ENCODE measurements at places on chromosomes 4 and X.
A peak's percentile ranks its signal among the peaks of the same experiment; 100 is the strongest.

DNA sequence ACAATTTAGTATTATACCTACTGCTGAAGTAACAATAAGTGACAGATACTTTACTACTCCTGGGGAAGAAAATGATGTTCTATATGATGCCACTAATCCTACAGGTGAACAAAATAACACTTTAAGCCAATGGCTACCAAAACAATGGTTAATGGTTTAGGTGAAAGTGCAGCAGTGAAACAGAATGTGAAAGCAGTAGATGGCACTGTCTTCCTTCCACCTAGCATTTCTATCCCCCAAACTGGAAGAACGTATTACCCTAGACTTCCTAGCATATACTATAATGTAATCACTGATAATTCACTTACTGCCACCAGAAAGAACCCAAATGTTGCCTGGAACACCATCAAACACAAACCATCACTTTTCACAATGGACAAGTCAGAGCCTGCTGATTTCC, 18.9 kb upstream of the CABS1 start:
- DNase-seq: no peak

DNA sequence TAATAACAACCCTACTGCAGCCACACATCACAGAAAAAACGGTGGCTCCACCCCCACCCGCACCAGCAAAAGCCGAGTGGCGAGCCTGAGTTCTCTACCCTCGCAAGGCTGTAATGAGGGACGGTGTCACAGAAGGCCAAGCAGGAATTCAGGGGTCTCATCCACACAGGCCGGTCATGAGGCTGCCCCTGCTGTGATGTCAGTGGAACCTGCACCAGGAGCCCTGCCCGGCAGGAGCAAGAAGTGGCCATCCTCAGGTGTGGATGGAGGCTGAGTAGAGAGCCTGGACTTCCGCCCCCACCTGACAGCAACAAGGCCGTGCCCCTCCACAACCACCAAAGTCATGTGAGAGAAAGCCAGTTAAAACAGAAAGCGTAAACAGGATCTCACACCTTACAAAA, 20.6 kb downstream of the LYAR start:
- DNase-seq: no peak

DNA sequence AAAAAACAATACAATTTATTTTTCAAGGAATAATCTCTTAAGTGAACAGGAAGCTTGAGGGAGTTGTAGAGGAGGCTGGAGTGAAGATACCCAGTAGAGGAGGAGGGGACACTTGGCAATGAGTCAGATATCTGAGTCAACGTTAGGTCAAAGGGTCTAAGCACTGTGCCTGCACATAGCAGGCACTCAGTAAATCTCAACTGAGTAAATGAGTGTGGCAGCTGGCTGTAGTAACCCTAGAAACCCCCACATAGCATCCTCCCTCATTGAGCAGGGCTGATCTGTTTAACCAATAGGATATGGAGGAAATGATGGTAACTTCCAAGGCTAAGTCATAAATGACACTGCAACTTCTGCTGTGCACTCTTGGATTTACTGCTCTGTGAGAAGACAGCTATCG, 186.0 kb upstream of the FAM241A start:
- peak; percentile 84 for DNase-seq

DNA sequence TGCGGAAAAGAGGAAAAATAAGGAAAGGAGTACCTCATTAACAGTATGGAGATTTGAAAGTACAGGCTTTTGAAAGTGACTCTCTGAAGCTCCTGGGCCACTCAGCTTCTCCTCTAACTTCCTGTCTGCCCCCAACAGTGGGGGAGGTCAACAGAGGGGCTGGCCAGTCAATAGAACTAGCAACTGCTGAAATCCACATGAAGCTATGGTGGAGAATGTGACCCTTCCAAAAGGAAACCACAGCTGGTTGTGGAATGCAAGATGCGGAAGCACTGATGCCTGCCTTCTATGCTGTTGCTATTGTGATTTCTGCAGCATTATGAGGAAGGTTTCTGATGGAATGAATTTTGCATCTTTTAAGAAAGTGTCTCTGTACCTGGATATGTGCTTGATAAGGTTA, 2.4 kb downstream of the CORIN start:
- DNase-seq: peak; percentile 16

- DNase-seq: peak; percentile 27
These were observed 104.7 kb downstream of the MGST2 start for GRCh38 chr4:139770361-139770760.

DNA sequence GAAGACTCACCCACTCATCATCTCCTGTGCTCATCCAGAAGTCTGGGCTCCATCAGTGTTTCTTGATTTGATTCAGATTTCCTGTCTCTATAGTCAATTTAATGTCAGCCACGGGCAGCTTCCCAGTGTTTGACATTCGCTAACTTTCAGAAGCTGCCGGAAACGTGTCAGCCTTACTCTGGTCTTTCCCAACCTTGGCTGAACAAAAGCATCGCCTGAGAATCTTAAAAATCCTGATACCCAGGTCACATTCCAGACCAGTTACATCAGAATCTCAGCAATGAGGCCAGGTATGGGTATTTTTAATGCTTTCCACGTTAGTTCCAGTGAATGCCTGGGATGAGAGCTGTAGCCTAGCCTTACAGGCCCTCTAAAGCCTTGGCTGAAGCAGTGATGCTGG, 233.8 kb downstream of the FRMPD4 start:
- peak; percentile 81 for DNase-seq

DNA sequence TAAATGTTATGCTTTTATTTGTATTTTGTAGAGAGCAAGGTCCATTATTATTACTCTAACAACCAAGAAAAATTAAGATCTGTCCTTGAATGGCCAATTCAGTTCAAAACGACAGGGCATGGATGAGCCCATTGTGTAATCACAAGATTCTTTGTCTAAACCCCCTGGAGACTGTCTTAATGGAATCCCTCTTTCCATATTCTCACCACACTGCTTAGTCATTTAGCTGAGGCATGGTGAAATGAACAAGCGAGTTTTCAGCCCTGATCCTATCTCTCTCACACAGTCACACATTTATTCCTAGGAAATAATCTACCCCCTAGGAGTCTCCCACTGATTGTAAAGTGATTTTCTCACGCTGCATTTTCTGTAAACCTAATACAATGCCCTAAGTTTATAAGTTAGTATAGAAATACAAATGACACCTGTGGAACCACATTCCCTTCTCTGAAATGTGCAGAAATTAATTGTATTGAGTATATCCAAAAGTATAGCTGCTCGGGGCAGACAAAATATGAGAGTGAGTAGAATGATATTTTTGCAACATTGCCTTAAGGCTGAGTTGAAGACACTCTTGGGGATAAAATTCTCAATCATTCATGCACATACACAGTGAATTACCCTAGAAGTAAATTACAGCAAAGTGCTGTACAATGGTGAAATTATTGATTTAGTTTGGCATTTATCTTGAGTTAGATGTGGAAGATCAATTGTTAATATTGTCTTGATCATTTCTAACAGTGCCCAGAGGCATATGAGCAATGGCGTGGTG, 119.7 kb upstream of the PCDH7 start:
- DNase-seq: no peak

DNA sequence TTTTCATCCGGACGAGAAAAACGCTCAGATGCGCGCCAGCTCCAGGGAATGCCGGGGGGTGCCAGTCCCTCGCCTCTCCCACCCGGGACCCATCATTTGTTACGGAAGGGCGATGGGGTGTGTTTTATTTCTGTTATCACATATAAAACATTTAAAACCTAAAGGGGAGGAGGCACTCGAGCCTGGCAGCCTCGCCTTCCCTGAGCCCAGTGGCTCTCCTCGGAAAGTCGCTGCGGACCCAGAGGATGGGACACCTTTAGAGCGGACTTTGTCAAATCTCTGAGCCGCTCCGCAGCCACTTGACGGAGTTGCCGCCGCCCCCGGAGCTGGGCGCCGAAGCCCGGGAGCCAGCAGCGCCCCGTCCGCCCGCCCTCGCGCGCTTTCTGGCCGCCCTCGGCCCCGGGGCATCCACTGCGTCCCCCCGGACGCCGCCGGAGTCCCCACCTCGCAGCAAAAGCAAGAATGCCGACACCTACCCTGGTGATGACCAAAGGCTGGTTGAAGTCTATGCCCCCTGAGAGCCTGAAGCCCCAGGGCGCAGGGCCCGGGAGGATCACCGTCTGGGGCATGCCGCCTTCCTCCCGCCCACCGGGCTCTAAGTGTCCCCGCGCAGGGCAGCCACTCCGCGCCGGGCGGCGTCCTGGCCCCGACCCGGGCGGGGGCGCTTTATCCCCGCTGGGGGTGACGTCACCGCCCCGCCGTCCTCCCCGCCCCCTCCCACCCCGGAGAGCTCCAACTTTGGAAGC, at the start of gene PDLIM3:
PDLIM3 (minus strand) TSS at position 642 of the 746 bp plus-strand sequence; CDS start at position 569, 73 bp downstream.
- DNase-seq: peak; percentile 41

Data from kidney tubule cell (primary cell).